ENCODE measurements at places on chromosomes 12 and 14. TPM values are rescaled to one million over a fixed set of nuclear protein-coding genes. Genes with fewer than 3 reads are reported as not detected.

Gene KRT81
- 0.04 TPM for total RNA-seq

Gene SLC35F4
- total RNA-seq = 0.22 TPM

Gene MIP
- not detected for total RNA-seq

Gene ACSS3
- 12.7 TPM for total RNA-seq

Gene FLVCR2
- total RNA-seq = 11.0 TPM

Gene SIX1
- total RNA-seq = 46.2 TPM

Gene CCDC197
- 0.04 TPM for total RNA-seq

Gene LMO3
- total RNA-seq = 1.8 TPM

Gene ABHD12B
- not detected for total RNA-seq

Gene OR2AP1
- total RNA-seq = not detected

DNA sequence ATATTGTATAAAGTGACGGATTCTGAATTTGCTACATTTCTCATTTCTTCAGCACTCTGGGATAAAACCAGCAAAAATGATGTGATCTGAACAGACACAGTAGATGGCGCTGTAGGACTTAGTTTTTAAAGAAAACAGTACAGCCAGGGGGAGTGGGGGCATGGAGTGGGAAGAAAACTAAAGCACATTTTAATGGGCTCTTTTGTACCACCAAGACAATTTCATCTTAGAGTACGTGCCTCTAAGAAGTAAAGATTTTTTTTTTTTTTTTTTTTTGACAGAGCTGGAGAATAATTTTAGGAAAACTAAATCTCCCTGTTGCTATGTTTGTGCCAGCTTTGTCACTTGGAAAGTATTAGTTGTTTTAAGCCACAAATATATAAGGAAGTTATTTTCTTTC, 124.4 kb downstream of the RAD51B start:
- peak overlapping the region; percentile 39 for H3K27ac ChIP-seq
- H3K36me3 ChIP-seq = no peaks in the 10 kb centered on the region
- H3K27me3 ChIP-seq = no peaks in the 10 kb centered on the region
- no peak overlapping the region for H3K4me3 ChIP-seq
- H3K4me1 ChIP-seq = peaks cover 17% of the 10 kb centered on the region
- peak; percentile 96 for DNase-seq

- H3K4me3 ChIP-seq = no peak overlapping the region
- H3K4me1 ChIP-seq = peaks cover 17% of the 10 kb centered on the region
- H3K27me3 ChIP-seq = no peaks in the 10 kb centered on the region
- DNase-seq = peak; percentile 97
- H3K27ac ChIP-seq = peak overlapping the region; percentile 68
Observed at GRCh38 chr12:1644534-1645438, 15.8 kb downstream of the WNT5B start.

GRCh38 chr12:26374934-26375680, 179.7 kb downstream of the SSPN start:
- no peaks in the 10 kb centered on the region for H3K36me3 ChIP-seq
- no peak overlapping the region for H3K27ac ChIP-seq
- peak; percentile 74 for DNase-seq
- no peaks in the 10 kb centered on the region for H3K27me3 ChIP-seq
- H3K4me1 ChIP-seq = no peaks in the 10 kb centered on the region
- no peak overlapping the region for H3K4me3 ChIP-seq

GRCh38 chr14:50999726-51000125, 55.4 kb upstream of the PYGL start:
- no peak for DNase-seq
- no peaks in the 10 kb centered on the region for H3K27me3 ChIP-seq
- no peaks in the 10 kb centered on the region for H3K36me3 ChIP-seq
- H3K4me3 ChIP-seq = no peak overlapping the region
- no peak overlapping the region for H3K27ac ChIP-seq

DNA sequence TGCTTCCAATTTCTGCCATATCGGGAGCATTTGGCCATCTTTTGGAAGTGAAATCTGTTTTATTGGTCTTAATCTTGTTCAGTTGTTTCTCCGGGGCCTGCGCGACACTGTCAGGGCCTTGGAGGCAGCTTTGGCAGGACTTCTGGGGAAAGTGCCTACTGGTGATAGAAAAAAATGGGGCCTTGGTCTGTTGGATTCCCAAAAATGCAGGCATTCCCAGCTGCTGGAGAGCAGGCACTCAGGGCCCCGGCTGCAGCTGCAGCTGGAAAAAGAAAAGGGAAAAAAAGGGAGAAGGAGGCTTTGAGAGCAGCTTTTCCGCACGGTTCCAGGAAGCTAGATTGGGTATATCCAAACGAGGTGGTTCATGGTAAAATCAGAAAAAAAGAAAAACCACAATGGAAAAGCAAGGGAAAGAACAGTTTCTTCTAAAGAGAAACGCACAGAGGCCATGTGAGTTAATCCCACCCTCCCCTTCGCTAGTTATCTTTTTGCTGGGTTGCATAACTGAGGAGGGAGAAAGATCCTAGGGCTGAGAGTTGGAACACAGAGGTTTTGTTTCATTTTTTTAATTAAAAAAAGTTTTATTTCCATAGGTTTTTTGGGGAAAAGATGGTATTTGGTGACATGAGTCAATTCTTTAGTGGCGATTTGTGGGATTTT, 134.7 kb upstream of the RFLNA start:
- peak overlapping the region; percentile 73 for H3K27ac ChIP-seq
- H3K4me1 ChIP-seq = peaks cover 36% of the 10 kb centered on the region
- no peaks in the 10 kb centered on the region for H3K27me3 ChIP-seq
- no peaks in the 10 kb centered on the region for H3K36me3 ChIP-seq
- DNase-seq = peak; percentile 72
- H3K4me3 ChIP-seq = no peak overlapping the region

GRCh38 chr12:100476013-100476751, 2.5 kb downstream of the NR1H4 start:
- H3K36me3 ChIP-seq = no peaks in the 10 kb centered on the region
- no peak overlapping the region for H3K27ac ChIP-seq
- no peak for DNase-seq
- no peaks in the 10 kb centered on the region for H3K27me3 ChIP-seq

DNA sequence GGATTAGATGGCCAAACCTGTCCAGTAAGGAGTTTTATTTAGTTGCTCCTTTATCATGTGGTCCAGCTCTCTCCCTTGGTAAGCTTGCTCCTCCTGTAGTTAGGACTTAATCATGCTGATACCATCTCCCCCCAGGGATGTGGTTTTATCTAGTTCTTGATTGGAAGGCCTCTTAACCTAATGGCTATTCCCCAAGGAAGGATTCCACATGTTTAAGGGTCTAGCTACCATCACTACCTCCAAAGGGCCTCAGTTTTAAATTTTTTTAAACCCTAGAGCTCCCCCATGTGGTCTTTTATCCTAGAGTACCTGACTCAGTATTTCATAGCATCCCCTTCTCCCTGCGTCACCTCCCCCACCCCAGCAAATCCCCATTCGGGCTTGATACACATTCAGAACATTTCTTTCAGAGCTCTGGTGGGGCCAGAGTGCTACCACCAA, 22.5 kb downstream of the MAP3K12 start:
- H3K4me1 ChIP-seq = peaks cover 2% of the 10 kb centered on the region
- DNase-seq = no peak
- H3K4me3 ChIP-seq = no peak overlapping the region
- no peaks in the 10 kb centered on the region for H3K27me3 ChIP-seq
- peaks cover 70% of the 10 kb centered on the region for H3K36me3 ChIP-seq
- no peak overlapping the region for H3K27ac ChIP-seq

GRCh38 chr12:28265435-28266042, 75.3 kb downstream of the CCDC91 start:
- no peaks in the 10 kb centered on the region for H3K27me3 ChIP-seq
- peak; percentile 50 for DNase-seq
- H3K36me3 ChIP-seq = no peaks in the 10 kb centered on the region
- H3K4me3 ChIP-seq = no peak overlapping the region
- H3K27ac ChIP-seq = no peak overlapping the region
- H3K4me1 ChIP-seq = no peaks in the 10 kb centered on the region

- no peaks in the 10 kb centered on the region for H3K4me1 ChIP-seq
- H3K27ac ChIP-seq = no peak overlapping the region
- H3K27me3 ChIP-seq = no peaks in the 10 kb centered on the region
- H3K36me3 ChIP-seq = no peaks in the 10 kb centered on the region
- peak; percentile 16 for DNase-seq
Observed at GRCh38 chr12:15154103-15154502, 67.1 kb downstream of the RERG start.

- DNase-seq = peak; percentile 53
- no peak overlapping the region for H3K27ac ChIP-seq
- H3K4me3 ChIP-seq = no peak overlapping the region
- peaks cover 3% of the 10 kb centered on the region for H3K27me3 ChIP-seq
- peaks cover 7% of the 10 kb centered on the region for H3K4me1 ChIP-seq
- no peaks in the 10 kb centered on the region for H3K36me3 ChIP-seq
Observed at GRCh38 chr14:94974893-94975292, 182.4 kb downstream of the DICER1 start.

DNA sequence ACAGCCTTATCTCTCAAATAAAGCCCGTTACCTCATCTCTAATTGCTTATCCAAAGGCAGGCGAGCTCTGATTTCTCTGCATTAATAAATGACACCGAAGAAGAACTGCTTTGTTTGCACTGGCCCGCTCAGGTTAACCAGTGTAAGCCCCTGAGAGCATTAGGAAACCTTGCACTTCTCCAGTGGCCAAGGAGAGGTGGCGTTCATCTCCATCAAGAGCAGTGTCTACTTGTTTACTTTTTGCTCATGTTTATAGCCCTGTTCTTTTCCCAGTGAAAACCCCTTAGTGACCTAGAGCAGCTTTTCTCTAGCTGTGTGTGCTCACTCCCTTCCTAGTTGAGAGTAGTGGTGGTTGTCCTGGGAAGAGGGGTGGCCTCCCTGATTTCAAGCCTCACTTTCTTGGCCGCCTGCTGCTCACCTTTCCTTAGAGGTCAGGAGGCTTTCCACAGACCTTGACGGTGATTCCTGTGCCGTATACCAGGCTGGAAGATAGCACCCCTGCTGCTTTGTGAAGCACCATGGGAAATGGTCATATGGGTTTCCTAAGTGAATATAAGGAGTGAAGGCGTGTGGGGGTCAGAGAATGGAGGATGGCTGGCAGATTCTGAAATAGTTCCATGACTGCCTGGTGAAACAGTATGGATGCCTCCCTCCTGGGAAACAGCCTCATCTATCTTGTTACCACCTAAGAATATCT, 16.6 kb downstream of the FBXW8 start:
- H3K36me3 ChIP-seq = peaks cover 20% of the 10 kb centered on the region
- H3K4me1 ChIP-seq = peaks cover 2% of the 10 kb centered on the region
- H3K27me3 ChIP-seq = no peaks in the 10 kb centered on the region
- H3K4me3 ChIP-seq = no peak overlapping the region
- H3K27ac ChIP-seq = no peak overlapping the region

- no peak overlapping the region for H3K4me3 ChIP-seq
- no peaks in the 10 kb centered on the region for H3K27me3 ChIP-seq
- no peak overlapping the region for H3K27ac ChIP-seq
Observed at GRCh38 chr12:9260931-9261330, 52.7 kb upstream of the PZP start.

DNA sequence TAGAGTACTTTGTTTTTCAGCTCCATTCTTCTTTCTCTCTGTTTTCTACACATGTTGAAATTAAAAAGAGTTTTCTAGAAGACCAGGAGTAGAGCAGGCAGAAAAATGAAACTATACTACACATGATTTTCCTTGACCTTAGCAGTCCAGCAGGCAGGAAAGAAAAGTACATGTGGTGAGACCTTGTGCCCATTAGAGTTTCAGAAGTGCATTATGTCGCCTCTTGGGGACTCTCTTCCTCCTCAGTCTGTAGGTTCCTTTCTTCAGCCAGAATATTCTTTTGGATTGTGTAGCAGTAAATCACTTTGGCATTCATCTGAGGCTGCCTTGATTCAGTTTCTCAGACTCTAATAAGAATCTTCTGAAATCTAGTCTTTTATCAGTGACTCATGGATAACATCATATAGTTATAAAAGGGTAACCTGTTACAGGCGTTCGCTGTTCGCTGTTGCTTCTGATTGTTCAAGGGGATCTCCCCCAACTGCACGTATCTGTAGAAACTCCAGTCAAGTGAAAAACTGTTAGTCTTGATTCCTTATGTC, 161.8 kb downstream of the ANO4 start:
- no peak overlapping the region for H3K27ac ChIP-seq
- no peaks in the 10 kb centered on the region for H3K27me3 ChIP-seq

- no peak overlapping the region for H3K4me3 ChIP-seq
- H3K4me1 ChIP-seq = peaks cover 52% of the 10 kb centered on the region
- H3K27me3 ChIP-seq = peaks cover 6% of the 10 kb centered on the region
- DNase-seq = no peak
- no peak overlapping the region for H3K27ac ChIP-seq
- no peaks in the 10 kb centered on the region for H3K36me3 ChIP-seq
Observed at GRCh38 chr14:104878582-104878981, 13.5 kb downstream of the CEP170B start.

DNA sequence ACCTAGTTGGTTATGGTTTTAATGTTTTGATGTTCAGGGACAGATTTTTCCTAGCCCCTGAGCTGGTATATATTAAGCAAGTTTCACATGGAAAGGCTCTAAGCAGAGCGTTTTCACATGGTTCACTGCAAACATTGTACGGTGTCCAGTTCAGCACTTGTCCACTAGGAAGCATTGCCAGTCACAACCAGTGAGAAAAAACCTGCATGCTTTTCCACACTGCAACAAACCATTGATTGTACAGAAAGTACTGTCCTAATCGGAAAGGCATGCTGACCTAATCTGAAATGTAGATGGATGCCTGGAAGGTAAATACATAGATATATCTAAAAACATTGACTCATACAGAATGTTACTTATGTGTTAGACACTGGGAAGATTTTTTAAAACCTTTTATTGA, 25.0 kb upstream of the NPAS3 start:
- peak; percentile 28 for DNase-seq
- no peaks in the 10 kb centered on the region for H3K36me3 ChIP-seq
- H3K27me3 ChIP-seq = no peaks in the 10 kb centered on the region
- H3K27ac ChIP-seq = no peak overlapping the region
- H3K4me1 ChIP-seq = no peaks in the 10 kb centered on the region
- no peak overlapping the region for H3K4me3 ChIP-seq

- no peaks in the 10 kb centered on the region for H3K36me3 ChIP-seq
- H3K27me3 ChIP-seq = no peaks in the 10 kb centered on the region
- no peak for DNase-seq
- no peaks in the 10 kb centered on the region for H3K4me1 ChIP-seq
Observed at GRCh38 chr12:93153321-93153720, 224.2 kb upstream of the EEA1 start.

GRCh38 chr12:56758728-56759262, 4.3 kb upstream of the HSD17B6 start:
- no peak for DNase-seq
- H3K36me3 ChIP-seq = no peaks in the 10 kb centered on the region
- no peaks in the 10 kb centered on the region for H3K27me3 ChIP-seq

DNA sequence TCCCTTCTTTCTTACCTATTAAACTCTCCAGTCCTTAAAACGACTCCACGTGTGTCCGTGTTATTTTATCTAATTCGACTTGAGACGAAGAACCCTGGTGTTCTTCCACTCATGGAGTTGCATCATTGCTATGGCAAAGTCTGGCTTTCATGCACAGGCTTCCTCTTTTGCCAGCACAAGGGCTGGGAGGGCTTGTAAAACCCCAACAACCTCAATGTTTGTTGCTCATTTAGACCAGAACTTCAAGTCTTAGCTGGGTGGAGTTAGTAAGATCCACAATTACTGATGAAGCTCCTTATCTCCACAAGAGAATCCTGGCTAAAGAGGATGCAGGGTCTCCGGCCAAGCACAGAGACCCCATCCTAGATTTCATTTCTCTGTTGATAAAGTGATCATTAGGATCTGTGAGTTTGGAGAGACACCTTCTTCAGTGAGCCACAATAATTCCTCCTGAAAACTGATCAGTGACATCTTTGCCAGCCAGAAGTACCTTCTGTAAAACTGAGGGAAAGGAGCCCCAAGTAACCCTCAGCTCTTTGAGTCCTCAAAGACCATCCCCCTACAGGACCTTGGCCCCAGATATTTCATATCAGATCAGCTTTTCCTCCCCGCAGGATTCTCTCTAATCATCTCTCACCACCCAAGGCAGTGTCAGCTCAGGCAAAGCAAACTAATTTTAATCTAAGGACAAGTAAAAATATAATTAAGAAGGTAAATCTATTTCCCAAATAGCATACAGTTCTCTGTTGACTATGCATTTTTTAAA, 514.6 kb downstream of the FUT8 start:
- H3K27ac ChIP-seq = no peak overlapping the region
- no peaks in the 10 kb centered on the region for H3K36me3 ChIP-seq
- H3K27me3 ChIP-seq = peaks cover 3% of the 10 kb centered on the region
- H3K4me1 ChIP-seq = no peaks in the 10 kb centered on the region
